NCI-H1694 (cell line): ENCODE measurements at places on chromosomes 6 and 20.

DNA sequence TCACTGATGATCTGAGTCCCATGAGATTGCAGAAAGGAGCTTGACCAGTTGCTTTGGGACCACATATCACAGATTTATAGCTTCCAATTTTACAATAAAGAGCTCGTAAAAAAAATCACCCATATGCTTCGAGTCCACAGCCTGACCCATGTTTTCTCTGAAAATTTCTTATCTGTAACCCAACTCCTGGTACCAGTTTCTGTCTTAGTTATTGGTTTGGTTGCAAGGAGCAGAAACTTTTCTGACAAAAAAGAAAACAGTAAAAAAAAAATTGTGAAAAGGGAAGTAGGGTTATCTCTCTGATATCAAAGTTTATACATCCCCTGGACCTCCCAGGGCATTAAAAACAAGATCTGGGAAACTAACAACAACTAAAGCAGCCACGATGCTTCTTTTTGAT, 30.8 kb upstream of the BPIFA2 start:
- DNase-seq, result no peak

- no peak for DNase-seq
Measured at GRCh38 chr20:15359056-15359455, 1021.6 kb upstream of the FLRT3 start.

DNA sequence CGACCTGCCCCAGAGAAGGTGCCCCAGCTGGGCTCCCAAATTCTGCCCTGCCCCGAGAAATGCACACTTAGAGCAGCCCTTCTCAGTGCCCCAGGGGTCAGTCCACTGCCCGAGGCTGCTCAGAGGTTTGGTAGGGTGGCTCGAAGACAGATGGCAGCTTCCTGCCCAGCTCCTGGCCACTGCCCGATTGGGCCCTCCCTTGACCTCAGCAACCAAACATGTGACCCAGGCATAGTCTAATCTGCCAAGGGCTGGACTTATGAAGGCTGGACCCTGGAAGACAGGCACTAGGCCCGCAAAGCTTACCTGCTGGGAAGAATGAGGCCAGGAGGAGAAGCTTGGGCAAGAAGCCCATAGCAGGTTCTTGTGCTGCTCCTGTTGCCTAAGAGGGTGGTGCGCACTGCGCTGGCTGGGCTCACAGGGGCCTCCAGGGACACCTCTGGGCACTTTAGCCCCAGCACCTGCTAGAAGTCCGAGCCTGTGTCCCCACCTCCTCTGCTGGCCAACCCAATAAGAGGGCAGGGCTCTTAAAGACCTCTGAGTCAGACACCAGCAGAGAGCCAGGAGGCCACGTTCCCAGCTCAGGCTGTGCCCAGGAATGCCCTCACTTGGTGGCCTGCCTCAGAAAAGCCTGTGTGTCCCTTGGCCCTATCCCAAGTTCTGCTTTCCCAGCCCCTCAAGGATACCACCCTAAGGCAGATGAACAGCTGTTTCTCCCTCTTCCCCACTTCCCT, 5.5 kb downstream of the SIGLEC1 start:
- DNase-seq, result no peak

DNA sequence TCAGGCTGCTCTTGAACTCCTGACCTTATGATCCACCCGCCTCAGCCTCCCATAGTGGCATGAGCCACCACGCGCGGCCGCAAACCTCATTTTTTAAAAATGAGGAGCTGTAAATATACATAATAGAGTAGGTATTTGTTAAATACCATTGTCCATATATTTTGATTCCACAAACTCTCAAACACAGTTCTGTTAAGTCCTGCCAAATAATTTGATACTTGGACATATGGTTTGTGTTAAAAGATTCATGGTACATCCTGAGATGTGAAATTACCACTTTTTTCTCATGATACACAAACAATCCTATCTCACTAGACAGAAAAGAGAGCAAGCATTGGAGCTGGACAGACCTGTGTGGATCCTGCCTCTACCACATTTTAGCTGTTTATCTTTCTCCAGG, 334.1 kb upstream of the KCNQ5 start:
- no peak for DNase-seq
